NCI-H187 (cell line): ENCODE measurements at places on chromosomes 4 and X.

DNA sequence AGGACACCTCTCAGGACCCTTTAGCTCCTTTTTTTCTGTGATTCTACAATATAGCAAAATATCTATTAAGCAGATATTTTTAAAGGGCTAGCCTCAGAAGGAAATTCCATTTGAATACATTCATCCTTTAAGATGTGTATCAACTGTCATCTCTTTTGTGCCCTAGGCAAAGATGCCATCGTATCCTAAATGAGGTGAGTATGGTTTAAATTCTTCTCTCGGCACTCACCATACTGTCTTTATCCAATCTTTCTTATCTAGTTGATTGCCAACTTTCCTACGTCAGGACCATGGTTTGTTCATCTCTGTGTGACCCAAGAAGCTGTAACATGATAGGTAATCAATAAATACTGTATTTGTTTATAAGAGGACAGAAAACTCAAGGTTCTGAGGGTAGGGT, 176.0 kb downstream of the LDB2 start:
- no peak for DNase-seq

DNA sequence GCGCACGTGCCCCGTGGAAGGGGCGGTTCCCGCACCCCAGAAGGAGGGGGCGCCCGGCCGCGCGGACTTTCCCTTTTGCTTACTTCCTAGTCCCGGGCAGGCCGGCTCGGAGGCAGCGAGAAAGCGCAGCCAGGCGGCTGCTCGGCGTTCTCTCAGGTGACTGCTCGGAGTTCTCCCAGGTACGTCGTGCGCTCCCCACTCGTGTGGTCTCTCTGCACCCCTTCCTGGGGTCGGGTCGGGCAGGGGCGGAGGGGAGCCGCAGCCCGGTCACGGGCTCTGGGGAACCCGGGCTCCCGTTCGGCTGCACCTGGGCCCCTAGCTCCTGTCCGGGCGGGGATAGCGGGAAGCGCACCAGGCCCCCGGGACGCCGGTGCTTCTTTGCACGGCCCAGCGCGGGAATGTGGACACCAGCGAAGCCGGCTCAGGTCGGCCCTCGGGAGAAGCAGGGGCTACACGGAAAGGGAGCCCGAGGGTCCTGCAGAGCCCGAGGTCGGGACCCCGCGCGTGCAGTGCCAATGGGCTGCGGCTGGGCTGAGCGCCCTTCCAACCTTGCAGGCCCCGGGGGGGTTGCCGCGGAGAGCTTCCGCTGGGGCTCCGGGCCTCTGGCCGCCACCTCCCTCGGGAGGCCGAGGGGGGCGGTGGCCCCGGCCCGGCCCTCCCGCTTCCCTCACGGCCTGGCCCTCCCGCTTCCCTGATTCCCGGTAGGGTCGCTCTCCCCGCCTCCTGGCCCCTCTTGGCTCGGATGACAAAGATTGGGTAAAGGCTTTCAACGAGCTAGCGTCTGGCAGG, at the start of gene TLR2:
Gene TLR2 (plus strand): TSS at position 99 of the 789 bp plus-strand sequence. CDS start 18,628 bp downstream, outside the sequence.
- DNase-seq: no peak

DNA sequence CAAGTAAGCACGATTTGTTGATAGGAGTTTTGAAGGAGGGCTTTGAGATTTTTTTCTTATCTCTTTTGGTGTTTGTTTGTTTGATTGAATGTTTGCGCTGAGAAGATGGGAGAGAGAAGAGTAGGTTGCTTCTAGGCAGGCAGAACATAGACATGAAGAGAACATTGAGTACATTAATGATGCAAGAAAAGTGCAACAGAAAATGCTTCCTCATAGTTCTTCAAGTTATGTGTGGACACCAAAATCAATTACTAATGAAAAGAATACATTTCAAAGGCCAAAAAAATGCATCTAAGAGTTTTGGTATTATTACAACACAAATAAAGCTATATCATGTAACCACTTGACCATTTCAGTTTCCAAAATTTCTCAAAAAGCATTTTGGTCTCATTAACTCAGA, 191.0 kb upstream of the PPARGC1A start:
- DNase-seq: no peak

DNA sequence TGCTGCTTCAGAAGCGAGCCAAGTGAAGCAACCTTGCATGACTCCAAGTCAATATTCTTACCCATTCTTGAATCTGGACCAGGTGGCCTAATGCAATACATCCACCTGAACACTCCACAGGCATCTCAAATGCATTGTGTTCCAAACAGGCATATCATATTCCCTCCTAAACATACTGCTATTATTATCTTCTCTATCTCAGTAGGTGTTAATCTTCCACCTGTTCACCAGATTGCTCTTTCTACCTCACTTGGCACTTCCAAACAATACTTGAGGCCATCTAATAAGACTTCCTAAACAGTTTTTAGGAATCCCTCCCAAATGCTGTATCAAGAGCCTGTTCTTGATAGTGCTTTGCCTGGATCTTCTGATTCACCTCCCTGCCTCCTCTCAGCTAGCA, 90.7 kb downstream of the GPRIN3 start:
- DNase-seq: no peak

- DNase-seq: no peak
Observed at GRCh38 chr4:8552581-8553205, 27.5 kb upstream of the GPR78 start.

- DNase-seq: no peak
Observed at GRCh38 chr4:109993116-109993515, 80.4 kb downstream of the EGF start.

DNA sequence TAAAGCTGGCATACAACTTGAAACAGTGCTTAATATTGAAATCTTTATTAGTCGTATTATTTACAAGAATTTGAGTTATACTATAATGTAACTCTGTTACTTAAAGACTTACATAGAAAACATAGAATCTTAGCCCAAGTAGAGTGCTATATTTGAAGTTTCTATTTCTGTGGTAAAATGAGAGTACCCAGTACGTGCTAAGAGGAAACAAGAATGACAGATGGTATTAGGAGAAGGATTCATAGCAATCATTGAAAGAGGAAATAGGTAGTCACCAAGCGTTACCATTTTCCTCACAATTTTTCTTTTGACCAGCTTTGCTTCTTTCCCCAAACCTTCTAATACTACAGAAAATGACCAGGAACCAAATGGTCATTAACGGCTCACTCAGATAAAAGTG, 412.1 kb upstream of the GRIA3 start:
- no peak for DNase-seq

- DNase-seq: no peak
Observed at GRCh38 chr4:173398779-173399415, at the start of gene SCRG1. TSS of gene SCRG1 (minus strand) at chr4:173399116. CDS start at chr4:173391414, 7,702 bp downstream.

DNA sequence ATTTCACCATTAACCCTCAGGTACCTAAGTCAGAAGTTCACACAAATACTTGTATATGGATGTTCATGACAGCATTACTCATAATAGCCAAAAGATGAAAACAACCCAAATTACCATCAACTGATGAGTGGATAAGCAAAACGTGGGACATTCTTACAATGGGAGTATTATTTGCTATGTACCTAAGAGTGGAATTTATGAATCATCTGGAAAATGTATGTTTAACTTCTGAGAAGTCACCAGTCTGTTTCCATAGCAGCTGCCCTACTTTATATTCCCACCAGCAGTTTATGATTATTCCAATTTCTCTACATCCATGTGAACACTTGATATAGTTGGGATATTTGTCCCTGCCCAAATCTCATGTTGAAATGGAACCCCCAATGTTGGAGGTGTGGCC, 1478.9 kb downstream of the PCDH19 start:
- no peak for DNase-seq

DNA sequence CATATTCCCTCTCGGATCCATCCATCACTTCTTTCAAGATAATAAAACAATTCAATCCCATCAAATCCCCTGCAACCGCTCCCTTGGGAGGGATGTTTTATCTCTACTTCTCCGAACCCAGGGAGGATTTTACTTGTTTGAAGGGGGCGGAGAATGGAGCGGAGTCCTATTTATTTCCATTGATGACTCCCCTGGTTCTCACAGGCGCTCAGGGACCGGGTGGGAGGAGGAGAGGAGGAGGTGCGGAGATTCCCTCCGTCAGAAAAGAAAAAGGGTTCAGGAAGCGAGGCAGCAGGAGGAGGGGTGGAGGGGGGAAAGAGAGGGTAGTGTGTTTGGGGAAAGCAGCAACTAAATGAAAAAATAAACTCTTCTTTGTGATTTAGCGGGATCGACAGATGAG, 2.1 kb downstream of the NDNF start:
- no peak for DNase-seq

DNA sequence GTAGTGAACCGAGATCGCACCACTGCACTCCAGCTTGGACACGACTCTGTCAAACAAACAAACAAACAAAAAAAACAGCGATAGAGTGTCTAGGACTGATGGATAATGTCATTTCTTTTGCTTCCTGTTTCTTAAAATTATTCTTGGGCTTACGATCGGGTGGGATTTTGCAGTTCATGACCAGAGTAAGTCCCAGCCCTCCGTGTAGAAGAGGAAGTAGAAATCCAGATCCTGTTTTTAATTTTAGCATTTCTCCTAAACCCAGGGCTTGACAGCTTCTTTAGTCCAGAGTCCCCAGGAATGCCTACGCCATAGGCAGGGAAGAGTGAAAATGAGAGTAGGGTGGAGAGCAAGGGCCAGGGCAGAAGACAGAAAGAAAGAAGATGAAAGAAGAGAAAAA, 94.3 kb downstream of the HPRT1 start:
- no peak for DNase-seq

DNA sequence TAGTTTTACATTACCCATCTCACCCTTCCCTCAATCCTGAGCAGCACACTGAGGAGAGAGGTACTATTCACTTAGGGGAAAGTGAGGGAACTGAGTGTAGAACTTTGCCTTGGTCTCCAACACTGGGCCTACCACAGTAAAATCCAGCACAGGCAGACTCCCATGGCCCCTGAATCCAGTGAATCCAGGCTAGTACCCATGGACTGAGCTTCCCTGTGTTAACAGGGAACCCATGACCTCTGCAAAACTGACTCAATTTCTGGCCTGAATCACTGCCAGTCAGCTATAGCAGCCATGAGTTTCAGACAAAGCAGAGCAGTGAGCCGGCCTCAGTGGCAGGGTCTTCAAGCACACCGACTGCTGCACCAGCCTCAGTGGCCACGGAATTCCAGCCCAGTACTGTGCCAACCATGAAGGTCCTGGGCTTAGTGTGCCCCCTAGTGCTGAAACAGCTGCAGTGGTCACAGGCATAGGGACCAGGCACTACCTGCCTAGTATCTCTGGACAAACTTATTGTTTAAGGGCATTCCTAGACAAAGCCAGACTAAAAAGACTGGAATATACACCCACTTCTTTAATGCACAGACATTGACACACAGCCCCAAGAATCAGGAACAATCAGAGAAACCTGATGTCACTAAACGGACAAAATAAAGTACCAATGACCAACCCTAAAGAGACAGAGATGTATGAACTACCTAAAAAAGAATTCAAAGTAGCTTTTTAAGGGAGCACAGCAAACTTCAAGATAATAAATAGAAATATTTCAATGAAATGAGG, 127.4 kb upstream of the RPL34 start:
- DNase-seq: no peak
